GM13977 (cell line): ENCODE measurements at places on chromosomes 16 and 17.
A peak's percentile ranks its signal among the peaks of the same experiment; 100 is the strongest.

DNA sequence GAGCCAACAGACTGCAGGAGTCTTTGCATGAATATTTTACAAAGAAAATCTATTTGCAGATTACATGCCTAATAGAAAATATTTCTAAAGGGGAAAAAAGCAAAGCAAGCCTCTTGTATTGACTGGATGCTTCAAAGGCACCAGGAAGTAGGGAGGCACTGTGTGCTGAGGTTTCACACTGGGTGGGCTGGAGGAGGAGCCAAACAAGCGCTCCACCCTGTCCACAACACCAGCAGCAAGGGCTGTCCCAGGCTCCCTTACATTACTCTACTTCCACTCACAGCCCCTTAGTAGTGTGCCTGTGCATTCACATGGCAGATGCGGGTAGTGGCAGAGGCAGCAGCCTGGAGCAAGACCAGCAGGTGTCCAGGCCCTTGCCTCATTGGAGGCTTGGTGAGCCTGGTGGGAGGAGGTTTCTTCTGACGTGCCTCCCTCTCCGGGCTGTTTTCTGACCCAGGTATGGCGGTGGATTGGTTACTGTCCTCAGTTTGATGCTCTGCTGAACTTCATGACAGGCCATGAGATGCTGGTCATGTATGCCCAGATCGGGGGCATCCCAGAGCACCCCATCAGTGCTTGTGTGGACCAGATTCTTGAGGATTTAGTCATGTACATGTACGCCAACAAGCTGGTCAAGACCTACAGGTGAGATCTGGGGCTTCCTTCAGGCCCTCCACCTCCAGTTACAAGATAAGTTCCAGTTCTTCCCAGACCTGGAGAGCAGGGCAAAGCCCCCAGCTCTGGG, 7.0 kb upstream of the CCNF start:
- no peak for DNase-seq

- DNase-seq = no peak
Observed at GRCh38 chr17:16048811-16049449, 49.3 kb downstream of the TTC19 start.

- no peak for DNase-seq
Observed at GRCh38 chr16:79776243-79776847, 175.8 kb upstream of the MAF start.

DNA sequence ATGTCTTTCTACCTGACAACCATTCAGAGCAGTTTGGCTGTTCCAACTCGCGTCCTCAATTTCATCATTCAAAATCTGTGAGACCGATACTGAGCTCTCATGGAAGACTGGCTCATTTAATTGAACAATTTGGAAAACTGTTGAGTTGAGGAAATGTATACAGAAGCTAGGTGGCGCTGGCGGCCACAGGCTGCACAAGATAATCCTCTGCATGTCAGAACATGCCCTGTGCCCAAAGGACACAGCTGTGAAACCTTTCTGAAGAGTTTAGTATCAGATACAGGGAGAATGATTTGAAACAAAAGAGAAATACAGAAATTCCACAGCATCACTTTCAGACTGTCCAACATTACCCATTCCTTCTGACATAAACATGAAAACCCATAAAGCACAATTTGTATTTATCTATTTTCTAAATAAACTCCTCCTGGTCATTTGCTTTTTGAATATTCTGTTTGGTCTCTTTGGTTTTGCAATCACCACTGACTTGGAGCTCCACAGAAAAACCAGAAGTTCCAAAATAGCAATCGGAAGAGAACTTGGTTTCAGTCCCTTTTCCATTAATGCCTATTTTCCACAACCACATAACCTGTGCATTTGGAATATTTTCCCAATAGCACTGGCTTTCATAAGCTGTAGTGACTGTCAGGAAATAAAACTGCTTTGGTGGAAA, 192.8 kb downstream of the MAP2K6 start:
- DNase-seq = peak; percentile 46
